Activated CD4-positive, alpha-beta T cell treated with anti-CD3 and anti-CD28 coated beads, Interleukin-2, Interleukin-6, amounts not matched to agents 100 ng/mL and 50 ng/mL, durations not matched to agents 16 hours and 8 hours (primary cell): ENCODE measurements at places on chromosomes 5 and 9.

- no peak for DNase-seq
Measured at GRCh38 chr5:131229623-131230022, 34.2 kb upstream of the CDC42SE2 start.

- no peak for DNase-seq
Measured at GRCh38 chr9:75274781-75275180, 186.5 kb downstream of the OSTF1 start.

DNA sequence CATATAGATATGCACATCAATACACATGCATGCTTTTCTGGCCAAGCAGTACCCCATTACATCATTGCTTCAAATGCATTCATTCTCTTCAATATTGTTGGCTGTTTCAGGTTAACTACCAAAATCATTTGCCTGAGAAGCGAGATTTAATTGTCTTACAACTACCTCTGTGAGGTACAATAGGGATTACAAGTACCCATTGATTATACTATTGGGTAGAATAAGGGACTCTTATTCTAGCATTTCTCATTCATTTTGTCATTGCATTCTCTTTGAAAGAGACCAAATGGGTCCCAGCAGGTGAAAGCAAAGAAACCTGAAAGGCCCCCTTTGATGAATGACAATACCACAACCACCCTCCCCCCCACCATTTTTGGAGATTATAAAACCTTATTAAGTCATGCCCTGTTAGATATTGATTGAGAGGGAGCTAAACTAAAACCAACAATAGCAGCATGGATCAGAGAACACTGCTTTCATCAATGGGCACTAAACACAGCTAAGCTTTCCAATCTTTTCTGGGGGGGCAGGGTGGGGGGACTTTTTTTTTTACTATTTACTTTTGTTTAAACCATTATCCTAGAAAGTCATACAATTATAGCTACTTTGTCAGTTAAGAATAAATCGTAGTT lies 375.0 kb upstream of the CCNH start:
- no peak for DNase-seq

DNA sequence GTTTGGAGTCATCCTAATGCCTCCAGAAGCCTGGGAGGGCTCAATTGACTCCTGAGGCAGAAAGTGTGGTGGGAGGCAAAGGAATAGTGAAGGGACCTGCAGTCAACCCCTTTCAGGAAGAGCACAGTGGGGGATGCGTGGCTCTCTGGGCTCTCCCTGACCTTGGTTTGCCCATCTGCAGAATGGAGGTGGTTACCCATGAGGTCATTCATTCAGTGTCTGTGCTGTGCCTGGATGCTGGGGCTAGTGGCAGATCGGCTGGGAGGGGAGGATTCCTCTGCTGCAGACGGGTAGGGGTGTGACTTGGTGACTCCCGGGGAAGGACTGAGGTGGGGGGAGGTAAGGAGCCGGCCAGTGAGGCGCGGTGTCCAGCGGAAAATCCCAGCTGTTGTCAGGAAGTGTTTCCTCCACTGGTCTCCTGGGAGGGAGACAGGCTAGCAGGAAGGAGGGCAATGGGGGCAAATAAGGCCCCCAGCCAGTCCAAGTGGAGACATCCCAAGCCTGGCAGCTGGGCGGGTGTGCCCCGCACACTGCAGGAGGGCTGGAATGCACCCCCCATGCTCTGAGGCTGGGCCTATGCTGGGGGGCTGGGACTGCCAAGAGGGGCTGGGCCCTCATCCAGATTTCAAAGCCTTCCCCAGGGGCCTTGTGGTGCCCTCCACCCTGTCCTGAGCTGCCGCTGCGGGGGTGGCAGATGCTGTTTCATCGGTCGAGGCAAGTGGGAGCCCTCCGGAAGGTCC lies 10.9 kb downstream of the CXXC5 start:
- DNase-seq: no peak

GRCh38 chr5:68396722-68397121 lies 181.2 kb downstream of the PIK3R1 start:
- DNase-seq: no peak

GRCh38 chr9:97039514-97039860 lies 545 bp upstream of the CTSV start:
- DNase-seq: no peak

DNA sequence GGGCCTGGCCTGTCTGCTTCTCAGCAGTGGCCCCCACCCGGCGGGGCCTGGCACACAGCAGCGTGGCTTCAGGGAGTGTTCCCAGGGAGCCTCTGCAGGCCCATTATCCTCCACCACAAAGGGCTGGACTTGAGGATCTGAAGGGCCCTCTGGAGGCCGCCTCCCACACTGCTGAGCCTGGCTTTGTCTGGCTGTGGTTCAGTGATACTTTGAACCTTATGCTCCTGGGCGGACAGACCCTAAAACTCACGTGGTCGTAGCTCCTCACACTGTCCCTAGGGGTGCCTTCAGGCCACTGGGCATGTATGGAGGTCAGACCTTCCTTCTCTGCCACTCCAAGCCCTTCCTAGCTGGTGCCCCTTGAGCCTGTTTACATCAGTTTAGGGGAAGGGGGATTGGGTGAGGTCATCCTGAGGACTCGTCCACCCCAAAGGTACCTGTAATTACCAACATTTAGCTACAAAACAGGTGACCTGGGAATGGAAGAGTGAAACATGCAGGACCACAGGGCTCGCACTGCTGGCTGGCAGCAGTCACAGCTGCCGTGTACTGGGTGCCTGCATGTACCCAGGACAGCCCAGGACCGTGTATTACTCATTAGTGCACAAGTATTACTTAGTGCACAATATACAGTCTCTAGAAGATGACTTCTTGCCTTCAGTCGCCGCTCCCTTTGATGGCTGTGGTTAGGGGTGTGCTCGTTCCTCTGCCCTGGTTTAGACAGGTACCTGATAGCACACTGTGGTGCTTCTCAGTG lies 8.5 kb downstream of the GRHPR start:
- DNase-seq: no peak

GRCh38 chr5:4703931-4704458 lies 436.1 kb upstream of the ADAMTS16 start:
- no peak for DNase-seq

- DNase-seq: no peak
Measured at GRCh38 chr5:12016159-12016746, 112.0 kb upstream of the CTNND2 start.

DNA sequence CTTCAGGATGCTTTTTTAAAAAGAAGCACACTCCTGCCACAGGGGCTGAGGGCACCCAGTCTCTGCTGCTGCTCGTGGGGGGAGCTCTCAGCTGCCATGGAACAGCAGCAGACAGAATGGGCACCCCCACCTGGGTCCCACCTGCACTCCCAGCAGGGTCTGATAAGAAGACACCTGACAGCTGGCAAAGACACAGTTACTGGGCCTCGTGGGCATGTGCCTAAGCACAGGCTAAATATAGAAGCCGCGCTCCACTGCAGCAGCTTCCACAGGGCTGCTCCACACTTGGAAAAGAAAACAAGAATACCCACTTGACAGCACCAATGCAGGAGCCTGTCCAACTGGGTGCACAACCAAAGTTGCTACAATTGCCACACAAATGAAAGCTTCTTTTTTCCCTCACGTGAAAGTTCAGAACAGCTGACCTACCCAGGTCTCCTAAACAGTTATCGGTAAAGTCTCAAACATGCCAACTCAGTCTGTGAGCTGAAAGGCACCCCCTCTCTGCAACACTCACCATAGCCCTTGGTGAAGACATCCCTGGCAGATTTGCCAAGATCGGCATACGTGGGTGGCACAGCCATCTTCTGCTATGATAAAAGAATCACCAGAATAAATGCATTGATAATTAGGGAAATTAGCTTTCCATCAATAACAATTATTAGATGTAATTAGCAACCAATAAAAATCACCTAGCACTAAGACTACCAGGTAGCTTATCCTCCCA lies 12.2 kb downstream of the VDAC1 start:
- DNase-seq: no peak

- DNase-seq: no peak
Measured at GRCh38 chr5:113063927-113064326, 87.3 kb downstream of the DCP2 start.

DNA sequence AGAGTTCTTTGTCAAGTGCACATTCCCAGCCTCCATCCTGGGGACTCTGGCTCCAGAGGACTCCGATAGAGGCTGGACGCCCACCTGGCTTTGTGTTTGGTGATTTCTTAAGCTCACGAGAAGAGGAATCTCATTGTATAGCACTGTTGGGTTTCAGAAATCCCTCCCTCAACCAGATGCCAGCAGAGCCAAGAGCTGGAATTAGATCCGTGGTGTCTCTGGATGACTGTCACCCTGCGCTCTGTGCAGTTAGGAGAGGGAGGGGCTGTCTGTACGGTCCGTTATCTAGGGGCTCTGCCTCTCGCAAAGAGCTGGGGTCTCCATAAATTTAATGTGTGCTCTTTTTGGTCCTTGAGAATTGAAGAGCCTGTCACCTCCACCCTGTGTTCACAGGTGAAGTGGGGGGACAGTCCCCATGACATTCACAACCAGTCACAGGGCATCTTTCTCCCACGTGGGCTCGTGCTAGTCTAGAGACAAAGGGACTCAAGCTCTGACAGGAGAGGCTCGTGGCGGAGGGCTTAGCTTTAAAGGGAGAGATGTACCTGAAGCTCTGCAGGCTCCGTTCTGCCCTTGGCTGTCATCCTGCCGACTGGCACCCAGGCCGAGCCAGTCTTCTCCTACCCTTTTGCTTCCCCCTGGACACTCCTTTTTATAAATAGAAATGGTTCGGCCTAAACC lies 41.4 kb downstream of the FAM78A start:
- no peak for DNase-seq

DNA sequence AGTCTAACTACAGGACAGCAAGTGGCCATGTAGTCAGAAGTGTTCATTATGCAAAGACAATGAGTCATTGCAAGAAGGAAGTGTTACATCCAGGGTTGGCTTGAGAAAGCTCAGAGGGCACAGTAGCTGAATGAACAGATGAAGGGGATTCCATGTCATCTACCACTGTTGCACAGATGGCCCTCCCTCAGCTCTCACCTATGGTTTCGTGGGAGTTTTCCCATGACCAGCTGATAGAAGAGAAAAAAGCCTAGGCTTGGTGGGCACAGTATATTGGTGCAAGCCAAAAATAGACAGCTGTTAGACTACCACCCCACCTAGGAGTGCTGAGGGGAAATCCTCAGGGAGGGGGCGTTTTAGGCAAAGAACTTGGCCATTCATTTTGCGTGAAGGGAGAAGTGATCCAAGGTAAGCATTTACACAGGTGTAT lies 217.0 kb downstream of the DMRT2 start:
- no peak for DNase-seq

- DNase-seq: no peak
Measured at GRCh38 chr5:54769072-54769471, 216.3 kb downstream of the ESM1 start.

DNA sequence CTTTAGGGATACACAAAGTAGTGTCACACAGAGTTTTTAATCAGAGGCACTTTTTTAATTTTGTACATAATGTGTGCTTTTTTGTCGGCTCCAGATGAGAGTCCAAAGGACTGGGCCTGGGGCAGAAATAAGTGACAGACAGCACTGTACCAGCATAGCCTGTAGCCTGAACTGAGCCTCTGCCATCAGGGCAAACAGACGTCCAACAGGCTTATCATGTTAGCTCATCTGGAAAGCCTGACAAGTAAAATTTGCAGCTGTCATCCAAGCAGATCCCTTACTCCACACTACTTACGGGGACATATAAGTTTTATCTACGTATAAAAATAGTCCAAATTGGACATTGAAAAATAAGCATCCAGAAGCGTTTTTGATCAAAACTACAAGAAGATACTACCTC lies 233.1 kb upstream of the GAS1 start:
- DNase-seq: no peak

DNA sequence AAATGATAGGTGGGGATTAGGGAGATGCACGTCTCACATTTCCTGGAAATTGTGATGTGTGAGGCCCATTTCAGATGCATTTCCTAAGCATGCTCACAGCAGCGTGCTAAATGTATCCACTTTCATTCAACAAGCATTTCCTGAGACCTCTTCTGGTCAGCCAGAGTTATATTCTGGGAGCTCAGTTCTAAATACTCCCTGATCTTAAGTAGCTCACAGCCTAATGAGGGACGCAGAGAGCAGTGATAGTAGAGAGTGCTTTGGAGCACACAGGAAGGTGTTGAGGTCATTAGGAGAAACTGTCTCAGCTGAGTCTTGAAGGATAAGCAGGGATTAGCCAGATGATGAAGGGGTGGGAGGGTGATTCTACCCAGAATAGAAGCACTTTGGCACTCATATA lies 46.2 kb upstream of the FSD1L start:
- no peak for DNase-seq

DNA sequence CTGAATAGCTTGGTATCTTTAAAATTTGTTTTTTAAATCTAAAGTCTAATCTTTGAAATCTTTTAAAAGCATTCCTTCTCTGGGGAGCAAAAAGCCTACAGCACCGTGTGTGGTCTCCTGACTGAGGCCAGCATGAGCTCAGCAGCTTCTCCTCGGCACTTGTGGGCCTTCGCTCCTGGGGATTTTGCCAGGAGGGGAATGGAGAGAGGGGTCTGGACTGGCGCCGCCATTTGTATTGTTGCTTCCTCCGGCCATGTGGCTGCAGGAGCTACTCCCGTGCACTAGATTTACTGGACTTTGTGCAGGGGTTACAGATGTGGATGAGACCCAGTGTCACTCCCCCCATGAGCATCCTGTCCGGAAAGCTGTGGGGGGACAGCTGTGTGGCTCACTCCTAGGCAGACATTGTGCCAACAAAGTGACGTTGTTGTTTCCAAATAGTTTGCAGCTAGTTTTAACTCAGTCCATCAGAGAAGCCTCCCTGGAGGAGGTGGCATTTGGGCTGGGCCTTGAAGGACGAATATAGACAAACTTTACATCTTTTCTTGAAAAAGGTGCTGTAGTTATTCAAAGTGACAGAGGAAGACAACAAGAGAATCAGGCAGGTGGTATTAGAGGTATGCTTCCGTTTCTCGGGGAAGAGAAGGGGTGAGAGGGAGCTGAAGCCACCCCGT lies 6.6 kb downstream of the OLFM1 start:
- DNase-seq: no peak

- DNase-seq: no peak
Measured at GRCh38 chr9:121622387-121623203, 28.8 kb upstream of the DAB2IP start.

DNA sequence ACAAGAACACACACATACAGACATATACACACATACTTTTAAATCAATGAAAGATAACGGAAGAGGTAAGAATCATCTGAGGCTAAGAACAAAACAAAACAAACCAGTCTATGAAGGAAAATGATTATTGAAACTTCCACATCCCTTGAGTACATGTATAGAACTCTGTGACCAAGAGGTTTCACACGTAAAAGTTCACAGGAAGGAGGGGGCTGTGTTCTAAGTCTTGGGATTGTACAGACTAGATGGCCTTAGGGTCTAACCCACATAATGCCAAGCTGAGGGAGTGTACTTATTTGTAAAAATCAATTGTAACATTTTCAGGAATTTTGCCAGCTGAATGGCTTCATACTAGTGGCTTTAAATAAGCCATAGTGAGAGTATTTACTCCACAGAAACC lies 144.4 kb upstream of the IFNE start:
- DNase-seq: no peak

- DNase-seq: peak; percentile 63
Measured at GRCh38 chr5:39714036-39714698, 289.4 kb upstream of the DAB2 start.

GRCh38 chr9:21331676-21332402 lies 3.4 kb downstream of the KLHL9 start:
- no peak for DNase-seq
